ENCODE measurements at places on chromosomes 12 and 14.

DNA sequence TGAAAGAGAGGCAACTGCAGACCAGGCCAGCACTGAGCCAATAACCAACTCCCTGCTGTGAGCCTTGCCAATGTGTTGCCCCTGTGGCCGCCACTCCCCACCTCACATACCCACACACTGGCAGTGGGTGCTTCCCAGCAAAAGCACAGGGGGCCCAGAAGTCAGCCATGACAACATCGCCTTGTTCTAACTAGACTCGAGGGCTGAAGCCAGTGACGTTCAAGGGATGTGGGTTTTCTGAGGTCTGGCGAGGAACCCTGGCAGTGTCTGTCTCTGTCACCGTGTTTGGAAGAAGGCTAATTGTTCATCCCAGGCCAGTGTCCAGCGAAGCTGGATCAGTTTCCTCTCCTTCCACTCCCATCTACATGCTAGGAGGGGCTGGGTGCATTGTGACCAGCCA, 311.8 kb upstream of the AMIGO2 start:
- no peak for DNase-seq

DNA sequence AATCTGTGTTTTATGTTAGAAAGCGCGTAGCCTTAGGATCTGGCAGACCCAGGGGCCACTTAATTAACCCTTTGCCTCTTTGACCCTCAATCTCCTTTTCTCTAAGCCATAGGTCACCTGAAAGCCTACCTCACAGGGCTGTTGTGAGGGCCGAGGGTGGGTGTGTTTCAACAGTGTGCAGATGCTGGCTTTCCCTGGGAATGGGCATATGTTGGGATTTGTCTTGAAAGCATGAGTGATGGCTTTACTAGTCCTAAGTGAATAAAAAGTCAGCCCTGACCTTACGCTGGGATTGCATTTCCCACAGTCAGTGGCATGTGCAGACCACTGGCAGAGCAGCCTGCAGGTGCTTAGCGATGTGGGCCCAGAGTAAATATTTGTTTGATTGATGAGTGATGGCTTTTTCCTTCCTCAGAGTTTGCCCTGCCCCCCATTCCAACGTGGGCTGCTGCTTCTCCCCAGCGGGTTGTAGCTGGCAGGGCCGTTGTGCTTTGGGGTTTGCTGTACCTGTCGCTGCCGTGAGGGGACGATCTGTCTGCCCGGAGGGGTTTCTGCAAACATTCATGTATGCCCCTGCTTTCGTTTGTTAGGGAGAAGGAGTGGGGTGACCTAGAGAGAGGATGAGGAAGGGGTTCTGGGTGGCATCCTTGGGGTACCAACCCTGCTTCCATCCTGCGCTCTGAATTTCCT, 31.5 kb downstream of the MEG3 start:
- DNase-seq: no peak

DNA sequence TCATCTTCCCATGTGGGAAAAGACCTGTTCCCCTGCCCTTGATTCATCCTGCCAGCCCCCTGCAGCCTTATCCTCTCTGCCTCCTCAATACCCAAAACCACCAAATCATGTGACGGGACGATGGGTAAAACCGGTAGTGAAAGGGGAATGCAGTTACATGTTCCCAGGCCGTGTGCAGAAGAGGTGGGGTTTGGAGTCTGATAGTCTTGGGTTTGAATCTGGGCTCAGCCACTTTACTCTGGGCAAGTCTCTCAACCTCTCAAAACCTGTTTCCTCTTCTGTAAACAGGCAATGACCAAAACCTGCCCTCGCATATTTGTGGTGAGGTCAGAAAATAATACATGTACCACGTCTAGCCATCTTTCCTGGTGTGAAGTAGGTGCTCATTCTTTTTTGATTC, 123.0 kb downstream of the PLXNC1 start:
- no peak for DNase-seq

DNA sequence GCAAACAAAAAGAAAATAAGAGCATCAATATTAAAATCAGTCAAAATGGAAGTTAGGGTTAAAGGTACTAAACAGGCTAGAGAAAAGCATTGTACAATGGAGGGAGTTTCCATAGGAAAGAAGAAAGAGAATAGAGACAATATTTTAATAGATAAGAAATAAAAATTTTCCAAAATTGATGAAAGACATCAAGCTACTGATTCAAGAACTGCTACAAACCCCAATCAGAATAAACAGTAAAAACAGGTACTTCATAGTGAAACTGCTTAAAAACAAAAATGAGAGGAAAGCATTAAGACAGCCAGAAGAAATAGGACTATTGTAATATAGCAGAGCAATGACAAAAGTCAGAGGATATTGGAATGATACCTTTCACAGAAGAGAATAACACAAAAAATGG, 413.4 kb downstream of the NELL2 start:
- no peak for DNase-seq

DNA sequence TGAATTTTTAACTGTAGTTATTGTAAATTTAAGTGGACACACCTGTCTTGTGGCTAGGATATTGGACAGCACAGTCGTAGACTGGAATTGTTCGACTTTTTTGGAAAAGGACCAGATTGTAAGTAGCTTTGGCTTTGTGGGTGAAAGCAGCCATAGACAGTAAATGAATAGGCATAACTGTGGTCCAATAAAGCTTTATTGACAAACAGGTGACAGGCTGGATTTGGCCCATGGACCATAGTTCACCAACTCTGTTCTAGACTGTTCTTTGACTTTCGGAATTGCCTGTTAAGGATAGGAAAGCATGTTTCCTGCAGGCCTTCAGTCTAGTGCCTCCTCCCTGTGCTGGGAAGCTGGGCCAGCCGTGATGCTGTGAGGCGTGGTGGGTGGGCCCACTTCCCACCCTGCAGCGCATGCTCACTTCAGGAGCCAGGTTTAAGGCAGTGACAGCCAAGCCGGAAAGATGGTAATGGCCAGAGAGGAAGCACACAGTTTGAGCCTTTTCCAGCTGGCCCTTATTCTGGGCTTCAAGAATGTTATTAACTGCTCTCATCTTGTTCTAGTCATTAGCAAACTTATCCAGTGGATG, 51.8 kb downstream of the PPP2R5C start:
- DNase-seq: peak; percentile 58

DNA sequence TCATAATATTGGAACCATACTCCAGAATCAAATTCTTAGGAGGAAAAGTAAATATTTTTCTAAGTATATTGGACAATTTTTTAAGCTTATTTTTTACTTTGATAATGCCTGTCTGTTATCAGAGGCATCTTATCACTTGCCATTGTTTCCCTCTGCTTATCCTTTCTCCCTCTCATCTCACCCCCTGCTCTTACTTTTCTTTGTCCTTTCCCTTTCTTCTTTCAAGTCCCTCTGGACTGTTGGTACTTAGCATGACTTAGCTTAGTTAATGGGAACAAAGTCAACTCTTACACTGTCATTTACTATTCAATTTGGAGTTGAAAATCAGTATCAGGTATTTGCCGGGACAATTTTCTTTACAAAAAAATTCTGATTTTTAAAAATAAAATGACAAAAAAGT, 45.2 kb downstream of the ABCD2 start:
- DNase-seq: no peak

- DNase-seq: no peak
These were observed 181.2 kb downstream of the TMTC2 start for GRCh38 chr12:82867762-82868500.

DNA sequence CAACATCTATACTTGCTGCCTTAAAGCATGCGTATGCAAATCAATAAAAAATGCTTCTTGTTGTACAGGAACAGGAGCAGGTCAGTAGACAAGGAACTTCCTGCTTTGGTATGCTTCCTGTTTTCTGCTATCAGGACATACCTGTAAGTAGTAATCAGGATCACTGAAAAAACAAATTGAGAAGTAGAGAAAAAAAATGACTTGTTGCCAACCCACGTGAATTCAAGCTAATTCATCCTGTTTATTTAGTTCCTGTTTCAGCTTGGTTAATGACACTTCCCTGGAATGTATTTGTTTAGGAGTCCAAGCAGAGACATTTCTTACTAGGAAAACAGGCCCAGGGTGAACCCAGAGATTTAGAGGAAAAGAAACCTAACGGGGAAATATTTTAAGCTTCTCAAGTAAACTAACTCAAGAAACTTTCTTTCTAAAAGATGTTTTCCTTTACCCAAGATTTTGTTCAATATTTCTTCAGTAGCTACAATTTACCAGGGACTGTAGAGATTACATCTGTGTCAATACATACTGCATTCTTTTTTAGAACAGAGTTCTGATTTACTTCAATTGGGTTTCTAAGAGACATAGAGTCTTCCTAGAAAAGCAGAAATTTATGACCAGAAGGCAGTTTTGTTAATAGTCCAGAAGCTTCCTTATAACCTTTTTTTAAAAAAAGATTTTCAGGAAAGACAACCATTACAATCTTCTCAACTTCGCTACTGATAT, 124.2 kb downstream of the PAWR start:
- no peak for DNase-seq

DNA sequence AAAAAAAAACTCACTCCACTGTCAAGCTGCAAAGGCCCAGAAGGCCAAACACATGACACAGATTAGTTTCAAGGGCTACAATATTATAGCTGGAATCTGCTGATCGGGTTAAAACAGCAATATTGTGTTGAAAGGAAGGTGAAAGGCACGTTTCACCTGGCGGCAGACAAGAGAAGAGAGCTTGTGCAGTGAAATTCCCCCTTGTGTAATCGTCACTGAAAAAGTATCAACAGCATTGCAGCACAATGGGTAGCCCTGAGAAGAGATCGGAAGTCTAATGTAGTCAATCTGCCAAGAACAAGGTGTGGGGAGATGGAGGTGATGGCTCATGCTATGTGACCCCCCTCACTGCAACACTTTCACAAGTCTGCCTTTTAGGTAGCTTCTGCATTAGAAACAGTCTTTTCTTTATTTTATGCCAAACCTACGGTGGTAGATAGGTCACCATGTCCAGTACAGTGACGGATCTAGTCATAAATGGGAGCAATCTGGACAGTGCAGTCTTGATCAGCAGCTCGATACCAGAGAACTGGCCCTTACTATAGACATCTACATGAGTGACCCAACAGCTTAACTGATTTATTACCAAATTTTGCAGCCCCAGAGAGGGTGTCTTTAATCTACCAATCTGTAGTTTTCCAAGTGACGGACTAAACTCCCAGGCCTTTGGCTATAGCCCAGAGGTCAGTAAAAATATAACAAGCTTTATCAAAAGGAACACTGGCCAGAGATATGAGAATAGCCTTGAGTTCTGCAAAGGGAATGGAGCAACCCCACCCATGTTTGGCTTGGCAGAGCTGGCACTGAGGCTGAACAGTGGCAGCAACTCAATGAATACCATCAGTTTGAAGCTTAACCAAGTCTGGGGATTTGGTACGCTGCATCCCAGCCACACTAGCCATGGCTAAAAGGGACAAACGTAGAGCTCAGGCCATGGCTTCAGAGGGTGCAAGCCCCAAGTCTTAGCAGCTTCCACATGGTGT, 35.4 kb downstream of the SPTSSA start:
- DNase-seq: peak; percentile 16

GRCh38 chr12:54355104-54355815, 9.0 kb downstream of the GPR84 start:
- DNase-seq: no peak

GRCh38 chr12:46110928-46111699, 120.7 kb upstream of the SCAF11 start:
- DNase-seq: no peak

- DNase-seq: no peak
These were observed 18.6 kb upstream of the MDM1 start for GRCh38 chr12:68350753-68351152.

DNA sequence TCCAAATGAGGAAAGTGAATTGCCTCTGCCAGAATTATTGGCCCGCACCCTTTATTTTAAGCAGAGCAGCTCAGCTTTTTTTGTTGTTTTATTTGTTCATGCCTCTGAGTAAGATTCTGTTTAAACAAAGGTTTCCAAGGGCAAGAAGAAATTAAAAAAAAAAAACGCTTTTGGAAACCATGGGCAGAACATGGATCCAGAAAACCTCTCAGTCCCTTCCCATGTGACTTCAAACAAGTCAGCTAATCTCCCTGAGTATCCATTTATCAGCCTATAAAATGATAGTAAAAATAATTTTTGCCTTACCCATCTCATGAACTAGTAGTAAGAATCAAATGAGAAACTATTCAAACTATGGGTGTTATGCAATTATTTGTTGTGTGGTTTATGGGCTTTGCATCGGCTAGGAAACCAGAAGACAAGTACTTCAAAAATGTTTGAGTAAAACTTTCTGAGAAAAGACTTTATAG, 27.6 kb downstream of the KITLG start:
- DNase-seq: no peak

- DNase-seq: no peak
These were observed 83.8 kb downstream of the GALNT9 start for GRCh38 chr12:132245521-132246101.

DNA sequence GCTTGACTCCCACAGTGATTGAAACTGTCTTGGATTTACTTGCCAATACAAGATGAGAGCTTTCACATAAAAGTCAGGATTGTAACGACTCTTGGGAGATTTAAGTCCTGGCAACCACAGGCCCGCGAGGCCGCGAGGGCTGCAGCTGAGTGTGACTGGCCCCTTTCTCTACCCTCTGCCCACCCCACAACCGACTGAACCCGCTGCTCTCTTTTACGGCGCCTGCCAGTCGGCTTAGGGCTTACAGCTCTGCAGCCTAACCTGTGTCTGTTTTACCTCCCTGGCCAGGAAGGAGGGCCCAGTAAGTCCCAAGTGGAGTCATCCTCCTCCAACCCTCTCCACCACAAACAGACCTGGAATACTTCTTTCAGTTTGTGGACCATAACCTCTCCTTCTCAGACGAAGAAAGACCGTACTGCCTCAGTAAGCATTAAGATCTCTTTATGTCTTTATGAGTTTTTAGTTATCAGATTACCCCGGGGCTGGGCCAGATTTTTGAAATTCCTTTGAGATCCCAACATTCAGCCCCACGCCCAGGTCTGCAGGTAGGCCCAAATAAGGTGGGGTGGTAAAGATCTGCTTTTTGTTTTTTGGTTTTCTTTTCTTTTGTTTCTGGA, 12.6 kb upstream of the TIGAR start:
- DNase-seq: no peak

DNA sequence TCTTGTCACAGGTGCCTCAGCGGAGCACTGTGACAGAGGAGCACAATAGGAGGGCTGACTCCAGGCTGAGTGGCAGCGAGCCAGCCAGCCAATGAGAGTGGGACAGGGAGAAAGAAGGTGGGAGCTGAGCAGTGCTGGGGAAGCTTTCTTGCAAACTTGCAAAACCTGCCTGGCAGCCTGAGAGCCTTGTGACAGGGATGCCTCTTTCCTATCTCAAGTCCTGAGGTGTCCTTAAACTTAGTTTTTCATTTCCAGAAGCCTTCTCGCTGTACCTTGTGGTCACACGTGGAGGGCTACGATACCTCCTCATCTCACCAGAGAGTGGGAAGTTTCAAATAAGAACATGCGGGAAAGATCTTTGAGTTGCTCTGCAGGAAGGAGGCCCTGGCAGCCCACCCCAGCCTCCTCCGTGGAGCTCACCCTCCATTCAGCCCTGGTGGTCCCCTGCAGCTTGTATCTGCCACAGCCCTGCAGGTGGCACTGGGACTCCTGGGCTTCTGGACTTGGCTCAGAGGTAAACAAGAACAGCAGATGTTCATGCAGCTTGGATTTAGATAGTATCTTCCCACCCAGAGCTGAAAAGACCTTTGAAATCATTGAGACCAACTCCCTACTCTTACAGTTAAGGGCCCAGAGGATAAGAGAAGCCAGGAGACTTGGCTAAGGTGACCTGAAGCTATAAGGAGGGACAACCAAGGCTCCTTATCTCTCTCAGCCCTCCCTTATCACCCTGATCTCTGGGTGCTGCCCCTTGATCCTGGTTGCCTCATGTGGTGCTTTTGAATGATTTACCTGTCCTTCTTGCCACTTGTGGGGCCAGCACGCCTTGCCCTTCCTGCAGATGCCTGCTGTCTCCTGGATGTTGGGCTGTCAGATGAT, 153.5 kb upstream of the MAX start:
- DNase-seq: no peak
